NT2/D1 (cell line): ENCODE measurements at places on chromosomes 7 and 10.

DNA sequence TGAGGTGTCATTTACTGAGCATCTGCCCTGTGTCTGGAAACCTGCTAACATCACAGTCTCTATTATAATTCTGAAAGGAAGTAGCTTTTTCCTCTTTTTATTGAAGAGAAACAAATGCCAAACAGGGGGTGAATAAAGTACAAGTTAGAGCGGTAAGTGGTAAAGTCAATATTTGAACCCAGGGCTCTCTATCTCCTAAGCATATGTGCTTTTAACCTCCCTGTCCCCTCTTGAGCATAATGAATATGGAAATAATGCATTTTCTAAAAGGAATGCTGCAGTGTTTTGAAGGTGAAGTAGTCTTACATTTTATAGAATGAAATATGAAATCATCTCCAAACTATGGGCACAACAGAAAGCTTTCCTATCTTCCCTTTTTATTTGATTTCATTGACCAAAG lies 196.7 kb downstream of the KIAA1217 start:
- DNase-seq, result no peak

DNA sequence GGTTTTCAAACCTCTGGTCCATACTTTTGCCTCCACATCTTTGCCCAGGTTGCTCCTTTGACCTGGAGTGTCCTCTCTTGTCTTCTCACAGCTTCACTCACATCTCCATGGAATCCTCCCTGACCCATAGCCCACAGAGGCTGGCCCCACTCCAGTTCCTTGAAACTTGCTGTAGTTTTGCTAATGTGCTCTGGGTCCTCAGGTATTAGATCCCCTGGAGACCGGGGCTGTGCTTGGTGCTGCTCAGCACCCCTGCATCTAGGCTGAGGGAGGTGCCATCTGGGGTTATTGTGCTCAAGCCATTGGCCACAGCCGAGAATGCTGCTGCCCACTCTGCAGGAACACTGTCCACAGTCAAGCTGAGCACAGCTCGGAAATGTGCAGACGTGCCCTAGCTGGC lies 16.5 kb downstream of the KNDC1 start:
- no peak for DNase-seq

DNA sequence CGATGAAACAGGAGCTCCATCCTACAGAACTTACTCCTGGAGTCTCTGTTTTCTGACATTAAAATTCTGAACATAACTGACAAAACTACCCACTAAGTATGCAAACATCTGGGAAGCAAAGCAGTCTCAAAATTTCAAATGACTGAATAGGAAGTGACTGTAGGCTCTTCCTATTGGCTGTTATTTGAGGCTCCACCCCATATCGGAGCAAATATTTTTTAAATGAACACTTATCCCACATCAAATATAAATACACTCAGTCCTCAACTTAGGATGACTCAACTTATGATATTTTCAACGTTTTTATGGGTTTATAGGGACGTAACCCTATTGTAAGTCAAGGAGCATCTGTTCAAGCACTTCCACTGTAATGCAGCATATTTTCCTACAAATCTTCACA lies 8.8 kb downstream of the HSPA12A start:
- DNase-seq, result no peak

GRCh38 chr7:105448181-105448580 lies 59.5 kb upstream of the SRPK2 start:
- DNase-seq, result no peak

DNA sequence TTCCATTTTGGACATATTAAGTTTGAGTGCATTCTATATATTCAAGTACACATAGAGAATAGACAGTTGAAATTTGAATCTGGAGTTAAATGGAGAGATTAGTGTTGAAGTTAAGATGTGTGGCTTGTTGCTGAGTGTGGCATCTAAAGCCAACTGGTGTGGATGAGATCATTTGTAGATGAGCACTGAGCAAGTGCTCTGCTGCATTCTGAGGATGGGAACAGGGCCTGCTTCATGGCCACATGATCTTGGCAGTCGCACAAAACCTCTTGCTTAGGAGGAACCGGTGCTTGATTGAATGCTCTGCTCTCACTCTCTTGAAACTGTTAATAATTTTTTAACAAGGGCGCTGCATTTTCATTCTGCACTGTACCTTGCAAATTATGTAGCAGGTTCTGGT lies 62.0 kb downstream of the EPDR1 start:
- DNase-seq, result no peak

DNA sequence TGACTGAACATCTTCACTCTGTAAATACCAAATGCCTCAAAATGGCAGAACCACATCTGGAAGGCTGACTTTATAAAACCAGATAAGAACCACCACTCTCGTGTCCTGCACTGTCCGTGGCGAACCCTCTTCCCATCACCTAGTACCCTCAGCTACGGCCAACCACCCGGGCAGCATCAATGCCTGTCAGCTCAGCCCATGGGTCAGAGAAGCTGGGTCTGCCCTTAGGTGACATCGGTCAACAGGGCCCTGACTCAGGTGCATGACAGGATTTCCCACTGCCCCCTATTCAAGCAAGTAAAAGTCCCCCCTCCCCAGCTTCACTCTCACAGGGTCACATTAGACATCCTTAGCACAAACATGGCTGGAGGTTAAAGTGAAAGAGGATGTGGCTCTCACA lies 56.6 kb downstream of the HSPA12A start:
- DNase-seq, result no peak

- no peak for DNase-seq
These were observed 42.1 kb upstream of the HPS1 start for GRCh38 chr10:98488669-98489430.

- no peak for DNase-seq
These were observed 91.6 kb downstream of the KCNMA1 start for GRCh38 chr10:77546042-77546441.

- DNase-seq, result no peak
These were observed 106.1 kb downstream of the PRKCQ start for GRCh38 chr10:6473901-6474370.

- DNase-seq, result no peak
These were observed 118.5 kb downstream of the AMPH start for GRCh38 chr7:38512704-38513103.

- no peak for DNase-seq
These were observed 6.8 kb downstream of the INTS1 start for GRCh38 chr7:1497293-1497927.

- no peak for DNase-seq
These were observed 316.6 kb upstream of the TMEM229A start for GRCh38 chr7:124349443-124349842.

DNA sequence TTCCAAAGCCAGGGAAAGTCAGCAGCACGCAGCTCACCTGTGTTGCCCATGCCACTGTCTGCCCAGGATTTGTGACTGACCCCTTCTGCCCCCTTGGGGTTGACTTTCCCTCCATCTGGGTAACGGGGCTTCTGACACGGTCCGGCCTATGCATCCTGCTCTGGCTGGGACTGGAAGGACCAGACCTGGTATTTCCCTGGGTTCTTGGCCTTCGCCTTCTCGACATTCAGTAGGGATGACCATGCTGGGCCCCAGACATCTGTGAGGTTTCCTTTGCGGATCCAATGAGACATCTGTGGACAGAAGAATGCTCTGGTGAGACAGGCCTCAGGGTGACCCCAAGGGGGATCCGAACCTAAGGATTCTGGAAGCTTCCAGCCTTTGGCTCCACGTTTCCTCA lies 34.2 kb upstream of the ZNF716 start:
- DNase-seq, result no peak

DNA sequence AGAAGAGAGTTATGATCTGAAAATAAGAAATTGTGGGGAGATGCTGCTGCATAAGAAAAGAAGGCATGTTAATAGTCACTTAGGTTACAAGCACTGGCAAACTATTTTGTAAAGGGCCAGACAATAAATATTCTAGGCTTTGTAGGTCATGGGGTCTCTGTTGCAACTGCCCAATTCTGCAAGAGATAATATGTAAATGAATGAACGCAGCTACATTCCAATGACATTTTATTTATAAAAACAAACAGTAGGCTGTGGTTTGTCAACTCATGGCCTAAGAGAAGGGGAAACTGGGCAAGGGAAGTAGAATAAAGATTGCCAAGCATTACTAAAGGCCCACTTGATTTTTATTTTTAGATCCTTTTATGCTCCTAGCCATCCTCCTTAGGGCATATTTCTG lies 133.1 kb downstream of the RAPGEF5 start:
- no peak for DNase-seq

GRCh38 chr10:24793648-24794379 lies 70.1 kb upstream of the ARHGAP21 start:
- DNase-seq, result no peak

DNA sequence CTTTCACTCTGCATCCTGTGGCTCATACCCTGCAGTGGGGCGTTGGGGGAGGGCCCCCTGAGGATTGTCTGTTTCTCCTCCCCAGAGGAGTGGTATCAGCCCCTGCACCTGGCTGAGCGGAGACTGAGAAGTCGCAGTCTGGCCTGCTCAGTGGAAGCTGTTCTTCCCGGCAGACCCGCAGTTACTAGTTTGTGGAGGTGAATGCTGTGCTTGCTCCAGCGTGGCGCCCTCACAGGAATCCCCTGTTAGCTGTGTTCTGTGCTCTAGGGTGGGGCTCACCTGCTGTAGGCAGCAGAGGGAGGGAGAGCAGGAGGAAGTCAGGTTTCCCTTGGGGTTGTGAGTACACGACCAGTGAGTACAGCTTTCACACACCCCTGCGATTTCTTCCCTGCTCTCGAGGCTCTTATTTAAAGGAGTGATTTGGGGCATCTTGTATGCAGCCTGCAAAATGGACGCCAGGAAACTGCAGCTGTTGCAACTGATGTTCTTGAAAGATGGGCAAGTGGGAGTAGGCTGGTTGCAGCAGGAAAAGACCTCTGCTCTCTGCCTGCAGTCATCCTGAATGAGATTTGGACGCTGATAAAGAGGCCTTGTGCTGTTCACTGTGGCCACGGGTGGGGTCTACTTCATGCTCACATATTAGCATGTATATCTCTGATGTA lies 66.4 kb downstream of the HK1 start:
- DNase-seq, result no peak

DNA sequence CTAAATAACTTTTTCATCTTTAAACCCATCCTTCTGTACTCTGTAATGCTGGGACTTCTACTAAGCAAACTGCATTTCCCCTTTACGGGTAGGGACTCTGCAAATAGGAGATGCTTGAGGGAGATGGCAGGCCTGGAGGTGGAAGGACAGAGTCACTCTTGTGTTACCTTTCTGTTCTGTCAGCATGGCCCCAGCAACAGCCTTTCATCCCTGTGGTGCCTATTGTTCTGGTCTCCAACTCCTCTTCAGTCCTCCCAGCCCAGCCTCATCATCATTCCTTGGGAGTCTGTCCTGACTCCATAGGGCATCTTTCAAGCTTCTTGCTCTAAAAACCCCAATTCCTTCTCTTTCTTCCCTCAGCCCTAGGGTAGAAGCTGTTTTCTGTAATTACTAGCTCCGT lies 230.0 kb downstream of the SNX13 start:
- DNase-seq, result no peak

DNA sequence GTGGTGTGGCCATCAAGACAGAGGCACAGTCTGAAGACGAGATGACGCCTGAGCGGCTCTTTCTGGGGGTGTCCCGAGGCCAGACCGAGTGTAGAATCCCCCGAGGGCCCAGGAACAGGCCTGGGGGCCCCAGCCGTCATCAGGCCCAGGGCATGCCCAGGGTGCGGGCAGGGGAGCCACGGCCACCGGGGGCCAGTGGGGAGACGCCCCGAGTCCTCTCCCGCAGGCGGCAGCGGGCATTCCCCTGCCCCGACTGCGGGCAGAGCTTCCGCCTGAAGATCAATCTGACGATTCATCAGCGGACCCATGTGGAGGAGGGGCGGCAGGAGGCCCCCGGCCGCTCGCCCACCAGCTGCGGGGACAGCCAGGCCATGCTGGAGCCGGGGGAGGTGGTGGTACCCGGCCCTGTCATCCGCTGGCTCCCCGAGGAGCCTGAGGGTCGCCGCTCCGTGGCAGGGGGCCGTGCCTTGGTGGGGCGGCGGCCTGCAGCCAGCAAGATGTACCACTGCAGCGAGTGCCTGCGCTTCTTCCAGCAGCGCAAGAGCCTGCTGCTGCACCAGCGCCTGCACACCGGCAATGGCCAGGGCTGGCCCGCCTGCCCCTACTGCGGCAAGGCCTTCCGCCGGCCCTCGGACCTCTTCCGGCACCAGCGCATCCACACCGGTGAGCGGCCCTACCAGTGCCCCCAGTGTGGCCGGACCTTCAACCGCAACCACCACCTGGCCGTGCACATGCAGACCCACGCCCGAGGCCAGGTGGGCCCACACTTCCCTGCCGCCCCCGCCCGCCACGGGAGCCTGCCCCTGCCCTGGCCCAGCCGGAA lies 19.7 kb downstream of the ZNF783 start:
- no peak for DNase-seq

GRCh38 chr10:103265717-103266329 lies 11.1 kb upstream of the INA start:
- DNase-seq, result peak; percentile 64

- DNase-seq, result no peak
These were observed 128.9 kb downstream of the NRCAM start for GRCh38 chr7:108327353-108327752.

GRCh38 chr10:69965086-69965485 lies 87.6 kb upstream of the MACROH2A2 start:
- no peak for DNase-seq
